ENCODE measurements at places on chromosomes 7 and 10.

GRCh38 chr7:147971606-147972110 is 618.9 kb upstream of the C7orf33 start:
- DNase-seq, result no peak

DNA sequence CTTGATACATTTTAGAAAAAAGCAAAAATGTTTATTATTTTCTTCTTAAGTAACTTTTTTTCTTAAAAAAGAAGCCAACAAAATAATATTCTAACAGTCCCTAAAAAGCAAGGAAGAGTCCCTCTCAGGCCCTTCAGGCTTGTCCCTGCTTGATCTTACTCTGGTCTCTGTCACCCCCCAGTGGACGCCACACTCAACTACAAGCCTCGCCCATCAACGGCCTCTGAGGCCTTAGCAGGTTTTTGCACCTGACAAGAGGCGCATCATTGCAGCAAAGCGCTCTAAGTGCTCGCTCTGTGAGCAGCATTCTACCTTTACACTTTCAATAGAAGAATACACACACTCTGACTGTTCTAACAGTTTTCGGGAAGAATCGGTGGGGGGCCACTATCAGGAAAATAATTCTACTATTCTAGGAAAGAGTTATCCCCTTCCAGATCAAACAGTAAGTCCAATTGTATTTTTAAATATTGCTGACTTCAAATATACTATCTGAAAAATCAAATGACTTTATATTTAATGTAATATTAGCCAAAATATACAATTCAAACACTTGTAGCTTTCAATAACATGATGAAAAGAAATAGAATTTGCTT is 139.2 kb downstream of the USP6NL start:
- DNase-seq, result peak; percentile 83

GRCh38 chr7:106966121-106966520 is 78.4 kb upstream of the PRKAR2B start:
- DNase-seq, result no peak

DNA sequence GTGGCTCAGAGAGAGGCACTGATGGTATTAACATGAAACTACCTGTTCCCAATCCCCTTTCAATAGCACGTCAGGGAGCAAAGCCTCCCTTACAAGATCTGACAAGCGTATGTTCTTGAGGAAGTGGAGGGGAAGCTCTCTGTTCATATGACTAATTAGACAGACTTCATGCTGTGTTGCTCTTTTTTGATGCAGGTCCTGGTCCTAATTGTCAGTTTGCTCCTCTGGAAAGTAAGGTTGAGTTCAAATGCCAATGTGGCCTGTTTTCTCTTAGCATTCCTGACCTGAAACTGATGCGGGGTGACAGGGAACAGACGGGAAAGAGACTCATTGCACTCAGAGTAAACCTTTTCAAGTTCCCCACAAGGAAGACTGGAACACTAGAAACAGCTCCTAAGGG is 27.0 kb upstream of the TBX20 start:
- DNase-seq, result no peak

GRCh38 chr10:60262647-60263126 is 127.0 kb downstream of the ANK3 start:
- DNase-seq, result no peak

GRCh38 chr7:108109221-108109908 is 20.8 kb downstream of the LAMB4 start:
- DNase-seq, result no peak

DNA sequence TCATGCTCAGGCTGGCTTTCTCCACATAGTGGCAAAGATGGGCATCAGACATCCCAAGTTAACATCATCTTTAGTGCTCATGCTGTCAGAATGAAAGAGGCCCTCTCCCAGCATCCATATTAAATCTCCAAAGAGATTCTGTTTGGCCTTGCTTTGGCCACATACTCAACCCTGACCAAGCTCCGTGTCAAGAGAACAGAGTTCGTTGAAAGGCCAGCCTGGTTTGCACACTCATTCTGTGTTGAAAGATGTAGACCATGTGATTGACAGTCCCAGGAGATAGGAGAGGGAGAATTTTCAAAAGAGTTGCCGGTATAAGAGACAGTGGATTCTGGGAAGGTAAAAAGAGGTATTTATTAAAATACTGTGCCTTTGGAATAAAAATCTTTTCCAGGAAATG is 19.7 kb downstream of the MET start:
- DNase-seq, result no peak

DNA sequence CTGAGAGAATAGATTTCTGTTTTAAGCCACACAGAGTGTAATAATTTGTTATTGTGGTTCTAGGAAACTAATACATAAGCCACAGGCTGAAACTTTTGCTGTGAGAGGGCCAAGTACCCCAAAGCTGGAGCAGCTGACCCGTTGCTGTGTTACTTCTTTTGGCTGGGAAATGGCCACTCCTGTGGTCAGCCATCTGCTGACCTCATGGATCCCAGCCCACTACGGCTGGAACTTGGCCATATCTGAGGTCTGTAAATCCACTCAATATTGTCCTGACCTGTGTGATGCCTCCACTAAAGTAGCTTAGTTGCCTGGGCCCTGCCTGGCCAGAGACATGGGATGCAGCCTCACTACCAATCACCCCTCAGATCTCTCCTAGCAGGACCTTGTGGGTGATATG is 17.4 kb upstream of the LOXL4 start:
- DNase-seq, result no peak

- DNase-seq, result no peak
Measured at GRCh38 chr7:153406486-153406872, 645.7 kb upstream of the DPP6 start.

DNA sequence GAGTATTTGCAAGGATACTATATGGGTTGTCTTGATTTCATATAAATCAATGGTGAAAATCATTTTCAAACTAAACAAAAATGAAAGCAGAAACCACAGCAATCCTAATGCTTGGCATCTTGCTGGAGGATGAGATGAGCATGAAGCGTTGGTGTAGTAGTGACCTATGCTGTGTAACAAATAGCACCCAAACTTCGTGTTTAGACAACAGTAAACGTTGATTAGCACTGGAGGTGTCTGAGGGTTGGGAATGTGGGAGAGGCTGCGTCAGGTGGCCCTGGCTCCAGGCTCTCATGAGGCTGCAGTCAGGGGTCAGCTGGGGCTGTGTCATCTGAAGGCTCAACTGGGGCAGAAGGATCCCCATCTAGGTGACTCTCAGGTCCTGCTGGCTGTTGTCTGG is 67.8 kb downstream of the MICALL2 start:
- DNase-seq, result no peak

DNA sequence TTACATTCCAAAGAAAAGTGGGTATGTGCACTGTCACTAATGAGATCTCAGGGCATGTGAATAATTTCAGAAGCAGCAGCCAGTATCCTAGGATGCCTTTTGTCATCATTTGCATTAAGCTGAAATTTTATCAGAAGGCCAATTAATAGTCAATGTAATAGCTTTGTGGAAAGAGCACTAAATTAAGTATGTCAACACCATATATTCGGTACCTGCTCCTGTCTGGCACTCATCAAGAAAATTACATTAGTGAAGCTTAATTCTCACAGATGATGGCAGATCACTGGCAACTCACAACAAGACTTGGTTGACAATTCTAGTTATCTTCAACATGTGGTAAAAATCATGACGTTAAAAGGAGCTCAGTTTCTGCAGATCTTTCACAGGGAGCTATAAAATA is 271.4 kb downstream of the PARD3 start:
- DNase-seq, result no peak

GRCh38 chr7:100602889-100603725 is 944 bp downstream of the PCOLCE start:
- DNase-seq, result peak; percentile 85

GRCh38 chr7:50553973-50554372 is 11.2 kb downstream of the DDC start:
- DNase-seq, result no peak

GRCh38 chr7:140209866-140210609 is 33.3 kb upstream of the KDM7A start:
- DNase-seq, result peak; percentile 8

- peak; percentile 24 for DNase-seq
Measured at GRCh38 chr7:110943701-110944345, 147.1 kb upstream of the LRRN3 start.

DNA sequence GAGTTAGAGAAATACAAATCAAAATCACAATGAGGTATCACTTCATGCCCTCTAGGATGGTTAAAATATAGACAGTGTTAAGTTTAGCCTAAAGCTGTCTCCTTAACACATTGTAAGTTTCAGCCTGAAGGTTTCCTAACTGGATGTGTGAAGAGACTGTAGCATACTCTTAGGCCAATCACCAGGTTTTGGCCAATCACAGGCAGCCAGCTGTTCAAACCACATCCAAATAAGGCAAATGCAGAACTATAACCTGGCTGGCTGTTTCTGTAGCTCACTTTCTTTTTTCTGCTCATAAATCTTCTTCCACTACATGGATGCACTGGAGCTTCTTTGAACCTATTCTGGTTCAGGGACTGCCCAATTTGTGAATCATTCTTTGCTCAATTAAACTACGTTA is 19.7 kb downstream of the ESYT2 start:
- DNase-seq, result no peak

DNA sequence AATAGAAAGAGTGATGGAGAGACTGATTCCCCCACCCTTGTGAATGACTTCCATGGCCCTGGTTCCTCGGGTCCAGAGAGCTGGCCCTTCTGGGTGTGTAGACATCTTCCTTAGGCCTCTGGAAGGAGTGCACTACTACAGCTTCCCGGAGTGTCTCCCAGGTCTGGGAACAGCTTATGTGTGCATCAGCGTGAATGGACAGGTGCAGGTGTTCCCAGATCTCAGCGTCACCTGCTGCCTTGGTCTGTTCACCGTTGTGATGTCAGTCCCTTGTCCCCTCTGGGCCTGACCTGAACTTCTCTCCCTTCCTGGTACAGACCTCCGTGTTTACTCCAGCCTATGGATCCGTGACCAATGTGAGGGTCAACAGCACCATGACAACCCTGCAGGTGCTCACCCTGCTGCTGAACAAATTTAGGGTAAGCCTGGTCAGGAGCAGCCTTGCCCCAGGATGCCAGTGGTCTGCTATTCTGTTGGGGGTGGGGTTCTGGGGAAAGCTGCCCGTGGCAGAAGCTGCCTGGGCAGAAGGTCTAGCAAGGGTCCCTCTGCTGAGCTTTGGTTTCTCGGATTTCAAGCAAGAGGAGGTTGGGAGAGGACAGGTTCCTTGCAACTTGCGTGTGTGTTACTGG is 10.5 kb upstream of the DEPP1 start:
- no peak for DNase-seq

DNA sequence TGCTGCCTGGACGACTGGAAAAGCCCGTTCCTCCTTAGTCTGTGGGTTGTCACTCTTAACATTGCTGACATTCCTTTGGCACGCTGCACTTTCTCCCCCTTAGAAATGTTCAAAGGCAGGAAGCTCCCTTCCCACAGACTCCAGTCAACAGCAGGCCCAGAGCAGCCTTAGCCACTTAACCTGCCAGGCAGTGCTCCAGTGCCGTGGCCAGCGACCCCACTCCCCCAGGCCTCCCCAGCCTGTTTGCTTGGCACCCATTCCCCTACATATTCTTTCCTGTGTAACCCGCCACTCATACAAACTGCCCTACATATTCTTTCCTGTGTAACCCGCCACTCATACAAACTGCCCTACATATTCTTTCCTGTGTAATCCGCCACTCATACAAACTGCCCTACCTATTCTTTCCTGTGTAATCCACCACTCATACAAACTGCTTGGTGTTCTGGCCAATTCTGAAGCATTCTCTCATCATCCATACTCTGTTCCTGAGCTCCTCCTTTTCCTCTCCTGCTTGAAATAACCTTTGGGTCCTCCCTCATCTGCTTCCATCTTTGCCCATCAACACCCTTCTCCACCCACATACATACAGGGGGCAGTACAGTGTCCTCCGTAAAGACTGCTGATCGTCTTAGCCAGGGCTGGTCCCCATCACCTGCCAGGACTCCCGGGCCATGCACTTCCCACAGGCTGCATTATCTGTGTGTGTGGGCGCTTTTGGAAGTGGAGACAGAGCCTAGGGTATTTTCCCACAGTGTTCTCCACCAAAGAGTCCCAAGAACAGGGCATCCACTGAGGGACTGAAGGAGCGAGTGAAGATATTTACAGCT is 57.3 kb downstream of the ADARB2 start:
- no peak for DNase-seq

- DNase-seq, result peak; percentile 6
Measured at GRCh38 chr7:139482662-139483466, 609 bp downstream of the KLRG2 start.

DNA sequence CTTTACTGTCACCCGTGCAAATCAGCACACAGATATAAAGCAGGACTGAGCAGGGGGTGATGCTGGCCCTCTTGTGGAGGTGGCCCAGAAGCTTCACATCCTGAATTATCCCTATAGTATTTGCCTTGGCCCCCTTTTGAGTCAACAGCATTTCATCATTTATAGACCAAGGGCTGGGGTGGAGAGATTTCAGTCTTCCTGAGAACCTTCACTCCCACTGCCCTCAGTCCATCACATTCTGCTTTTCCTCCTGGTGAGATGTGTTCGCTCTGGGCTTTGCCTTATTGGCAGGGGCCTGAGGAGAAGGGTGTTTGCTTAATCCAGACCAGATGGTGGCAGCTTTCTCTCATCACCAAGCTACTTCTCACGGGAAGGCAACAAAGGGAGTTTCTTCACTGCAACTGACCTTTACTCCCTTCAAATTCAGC is 47.7 kb downstream of the NOC3L start:
- peak; percentile 58 for DNase-seq
